ENCODE measurements at places on chromosomes 6 and 20. TPM values are rescaled to one million over a fixed set of nuclear protein-coding genes. Genes with fewer than 3 reads are reported as not detected.

The PARD6B gene
- total RNA-seq: 6.8 TPM

The SNAI1 gene
- total RNA-seq: 0.75 TPM

The PBOV1 gene
- not detected for total RNA-seq

GRCh38 chr6:16684195-16684689 is 77.0 kb downstream of the ATXN1 start:
- no peak for DNase-seq
- no peaks in the 10 kb centered on the region for H3K27me3 ChIP-seq
- peaks cover 25% of the 10 kb centered on the region for H3K36me3 ChIP-seq
- no peak overlapping the region for H3K27ac ChIP-seq
- H3K4me1 ChIP-seq: peaks cover 34% of the 10 kb centered on the region
- H3K4me3 ChIP-seq: no peak overlapping the region

- H3K4me1 ChIP-seq: peaks cover 2% of the 10 kb centered on the region
- H3K4me3 ChIP-seq: no peak overlapping the region
- no peak for DNase-seq
- H3K27me3 ChIP-seq: peaks cover 3% of the 10 kb centered on the region
- no peaks in the 10 kb centered on the region for H3K36me3 ChIP-seq
- H3K27ac ChIP-seq: no peak overlapping the region
These were observed 263.9 kb downstream of the DLL1 start for GRCh38 chr6:170026751-170027646.

DNA sequence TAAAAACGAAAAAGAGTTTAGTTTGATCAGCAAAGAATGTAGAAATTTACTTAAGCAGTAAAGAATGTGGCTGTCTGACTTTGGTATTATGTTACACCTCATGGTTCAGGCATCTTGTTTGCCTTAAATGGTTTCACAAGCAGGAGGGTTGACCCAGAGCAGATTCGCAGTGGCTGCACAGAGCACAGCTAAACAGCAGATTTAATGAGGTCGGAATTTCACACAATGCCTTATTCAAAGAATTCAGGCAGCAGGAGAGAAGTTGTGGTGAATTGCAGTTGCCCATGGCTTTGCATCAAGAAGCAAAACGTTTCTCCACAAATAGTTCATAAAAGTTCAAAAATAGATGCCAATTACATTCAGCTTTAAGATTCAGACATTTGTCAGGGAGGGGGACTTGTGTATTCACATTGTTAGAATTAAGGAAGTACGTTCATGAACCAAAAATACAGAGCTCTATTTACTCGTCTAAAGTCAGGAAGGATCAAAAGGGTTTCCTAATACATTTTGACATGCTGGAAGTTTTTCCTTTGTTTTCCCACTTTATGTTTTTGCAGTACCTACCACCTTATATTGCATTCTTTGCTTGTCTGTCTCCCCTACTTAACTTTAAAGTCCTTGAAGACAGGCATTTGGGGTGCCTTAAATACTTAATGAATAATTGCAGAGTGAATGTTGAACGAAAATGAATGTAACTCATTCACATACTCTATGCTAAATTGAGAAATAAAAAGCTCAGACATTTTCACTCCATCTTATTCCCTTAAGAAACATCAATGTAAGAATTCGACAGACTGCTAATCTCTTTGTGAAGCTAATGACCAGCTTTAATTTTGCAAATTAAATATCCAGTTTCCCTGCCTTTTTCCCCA is 1163.6 kb upstream of the CITED2 start:
- H3K27ac ChIP-seq: no peak overlapping the region
- H3K36me3 ChIP-seq: no peaks in the 10 kb centered on the region
- no peak overlapping the region for H3K4me3 ChIP-seq
- no peak for DNase-seq
- peaks cover 8% of the 10 kb centered on the region for H3K27me3 ChIP-seq

- H3K27ac ChIP-seq: no peak overlapping the region
- H3K4me1 ChIP-seq: no peaks in the 10 kb centered on the region
- H3K27me3 ChIP-seq: no peaks in the 10 kb centered on the region
- no peak for DNase-seq
- peaks cover 4% of the 10 kb centered on the region for H3K36me3 ChIP-seq
These were observed 50.2 kb downstream of the GFRA4 start for GRCh38 chr20:3612795-3613572.

GRCh38 chr6:168941036-168941435 is 312.6 kb downstream of the THBS2 start:
- DNase-seq: no peak
- no peak overlapping the region for H3K4me3 ChIP-seq
- H3K27ac ChIP-seq: no peak overlapping the region
- no peaks in the 10 kb centered on the region for H3K4me1 ChIP-seq
- H3K27me3 ChIP-seq: peaks cover 16% of the 10 kb centered on the region

GRCh38 chr6:126020305-126021050 is 34.1 kb downstream of the TRMT11 start:
- H3K27me3 ChIP-seq: no peaks in the 10 kb centered on the region
- peaks cover 23% of the 10 kb centered on the region for H3K36me3 ChIP-seq
- H3K4me1 ChIP-seq: peaks cover 5% of the 10 kb centered on the region
- H3K4me3 ChIP-seq: no peak overlapping the region

DNA sequence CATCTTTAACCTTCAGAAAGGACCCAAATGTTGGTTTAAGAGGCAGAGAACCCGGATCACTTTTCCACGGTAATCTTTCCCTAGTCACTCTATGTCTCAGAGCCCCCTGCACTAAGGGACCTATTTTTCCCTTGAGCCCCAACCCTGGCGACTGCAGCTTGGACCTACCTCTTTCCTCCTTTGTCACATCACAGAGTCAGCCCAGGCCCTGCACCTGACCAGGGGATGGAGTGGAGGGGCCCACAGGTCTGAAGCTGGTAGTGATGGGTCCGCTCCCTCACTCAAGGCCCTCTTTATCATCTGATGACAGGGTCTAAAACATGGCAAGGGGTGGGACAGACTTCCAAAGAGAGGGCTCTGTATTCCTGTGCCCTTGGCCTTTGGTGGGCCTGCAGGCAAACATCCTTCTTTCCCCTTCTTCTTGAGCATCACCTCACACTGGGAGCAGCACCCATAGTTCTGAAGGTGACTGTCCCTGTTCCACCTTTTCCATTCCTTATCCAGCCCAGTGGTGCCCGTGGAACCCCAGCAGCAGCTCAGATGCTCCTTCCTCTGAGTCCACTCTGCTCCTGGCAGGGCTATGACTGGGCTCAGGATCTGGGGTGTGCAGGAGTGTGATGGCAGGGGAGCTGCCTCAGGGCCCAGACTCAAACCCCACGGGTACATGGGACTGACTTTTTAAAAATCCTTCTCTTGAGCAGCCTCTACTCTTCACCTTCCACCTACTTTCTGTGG is 6.3 kb downstream of the RAET1L start:
- H3K36me3 ChIP-seq: no peaks in the 10 kb centered on the region
- H3K27me3 ChIP-seq: peaks cover 59% of the 10 kb centered on the region
- H3K27ac ChIP-seq: no peak overlapping the region
- peaks cover 13% of the 10 kb centered on the region for H3K4me1 ChIP-seq
- DNase-seq: no peak

The FNDC11 gene
- total RNA-seq: 0.48 TPM

The RPRD1B gene
- 39.2 TPM for total RNA-seq

- no peak for DNase-seq
- H3K4me3 ChIP-seq: no peak overlapping the region
- no peaks in the 10 kb centered on the region for H3K4me1 ChIP-seq
- H3K27me3 ChIP-seq: peaks cover 5% of the 10 kb centered on the region
These were observed 33.4 kb upstream of the PRIM2 start for GRCh38 chr6:57283911-57284455.

DNA sequence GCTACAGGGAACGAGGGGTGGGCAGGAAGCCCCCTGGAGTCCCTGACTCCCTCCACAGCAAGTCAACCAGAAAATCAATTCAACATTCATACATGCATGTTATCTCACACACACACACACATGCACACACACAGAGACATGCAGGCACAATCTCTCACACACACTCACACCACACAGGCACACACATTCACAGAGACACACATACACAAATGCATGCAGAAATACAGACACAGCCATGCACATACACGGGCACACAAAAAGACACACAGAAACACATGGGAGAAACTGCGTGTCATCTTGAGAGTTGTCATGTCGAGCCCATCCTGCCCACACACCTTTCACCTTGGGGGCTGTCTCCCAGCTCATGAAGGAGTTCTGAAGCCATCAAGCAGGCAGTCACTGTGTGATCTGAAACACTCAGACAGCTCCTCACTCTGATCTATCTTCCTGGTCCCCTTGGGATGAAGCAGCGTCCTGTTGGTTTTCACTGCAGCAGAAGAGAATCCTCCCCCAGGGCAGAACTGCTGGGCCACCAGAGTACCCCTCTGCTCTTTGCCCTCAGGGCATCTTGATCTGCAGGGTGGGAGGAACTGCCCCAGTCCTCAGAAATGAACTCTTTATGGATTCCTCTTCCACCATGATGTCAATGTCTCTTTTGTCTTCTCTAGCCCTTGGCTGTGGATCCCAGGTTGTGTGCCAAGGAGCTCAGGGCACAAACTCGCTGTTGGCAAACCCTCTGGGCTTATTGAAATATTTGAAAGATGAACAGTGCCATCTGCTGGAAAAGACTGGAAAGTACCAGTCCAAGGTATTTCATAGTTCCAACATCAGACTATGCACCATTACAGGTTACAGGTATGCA is 8.8 kb downstream of the RAET1L start:
- peaks cover 75% of the 10 kb centered on the region for H3K27me3 ChIP-seq
- H3K36me3 ChIP-seq: no peaks in the 10 kb centered on the region
- H3K4me3 ChIP-seq: no peak overlapping the region
- H3K27ac ChIP-seq: no peak overlapping the region
- peaks cover 19% of the 10 kb centered on the region for H3K4me1 ChIP-seq
- peak; percentile 46 for DNase-seq

DNA sequence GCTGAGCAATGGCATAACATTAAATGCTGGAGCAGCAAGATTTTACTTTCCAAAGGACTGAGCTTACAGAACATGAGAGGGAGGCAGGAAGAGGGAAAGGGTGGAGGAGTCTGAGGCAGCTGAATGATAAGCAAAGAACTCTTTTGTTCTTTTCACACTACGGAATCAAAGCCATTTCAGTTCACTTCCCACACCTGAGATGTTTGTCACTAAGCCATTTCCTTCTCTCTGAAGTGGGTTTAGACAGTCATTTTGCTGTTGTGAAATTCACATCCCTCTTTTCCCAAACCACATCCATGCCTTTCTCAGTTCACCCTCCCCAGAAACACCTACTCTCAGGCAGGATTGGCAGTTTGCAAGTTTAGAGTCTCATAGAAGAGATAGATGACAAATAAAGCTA is 267.9 kb downstream of the ADGRG6 start:
- H3K4me1 ChIP-seq: peaks cover 32% of the 10 kb centered on the region
- no peaks in the 10 kb centered on the region for H3K27me3 ChIP-seq
- peaks cover 8% of the 10 kb centered on the region for H3K36me3 ChIP-seq
- peak overlapping the region; percentile 17 for H3K4me3 ChIP-seq
- no peak for DNase-seq

- H3K4me1 ChIP-seq: no peaks in the 10 kb centered on the region
- H3K4me3 ChIP-seq: no peak overlapping the region
- no peak overlapping the region for H3K27ac ChIP-seq
- no peaks in the 10 kb centered on the region for H3K27me3 ChIP-seq
- DNase-seq: no peak
These were observed 432.8 kb downstream of the PKHD1 start for GRCh38 chr6:51654647-51655046.

The SUMO4 gene
- 9.3 TPM for total RNA-seq

GRCh38 chr20:37383229-37383989 is 37.5 kb downstream of the SRC start:
- H3K27ac ChIP-seq: no peak overlapping the region
- DNase-seq: no peak
- H3K36me3 ChIP-seq: no peaks in the 10 kb centered on the region
- peak overlapping the region; percentile 45 for H3K4me3 ChIP-seq
- H3K27me3 ChIP-seq: peaks cover 4% of the 10 kb centered on the region
- H3K4me1 ChIP-seq: peaks cover 4% of the 10 kb centered on the region

DNA sequence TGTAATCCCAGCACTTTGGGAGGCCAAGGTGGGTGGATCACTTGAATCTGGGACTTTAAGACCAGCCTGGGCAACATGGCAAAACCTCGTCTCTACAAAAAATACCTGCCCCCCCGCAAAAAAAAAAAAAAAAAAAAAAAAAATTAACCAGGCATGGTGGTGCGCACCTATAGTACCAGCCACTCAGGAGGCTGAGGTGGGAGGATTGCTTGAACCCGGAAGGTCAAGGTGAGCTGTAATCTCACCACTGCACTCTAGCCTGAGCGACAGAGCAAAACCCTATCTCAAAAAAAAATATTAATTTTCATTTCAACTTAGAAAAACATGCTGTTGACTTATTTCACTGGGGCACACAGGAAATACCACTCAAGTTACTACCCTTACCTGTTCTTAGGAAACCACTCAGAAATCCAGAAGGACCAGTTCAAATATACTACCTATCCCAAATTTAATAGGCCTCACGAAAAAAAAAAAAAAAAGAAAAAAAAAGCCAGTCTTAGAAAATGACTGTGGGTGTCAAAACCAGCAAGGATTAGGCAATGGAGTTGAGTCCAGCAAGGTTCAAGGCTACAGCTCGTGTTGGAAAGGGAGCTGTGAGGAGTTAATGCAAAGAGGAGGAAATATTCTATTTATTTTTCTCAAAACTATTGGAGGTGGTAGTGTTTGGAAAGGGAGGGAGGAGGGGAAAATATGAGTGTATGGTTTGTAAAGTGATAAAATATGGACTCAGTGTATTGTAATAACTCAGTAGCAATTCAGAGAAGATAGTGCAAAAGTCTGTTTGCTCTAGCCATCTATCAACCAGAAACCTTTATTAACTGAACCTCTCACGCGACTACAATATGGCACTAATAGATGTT is 33.9 kb upstream of the PIM1 start:
- H3K27ac ChIP-seq: no peak overlapping the region
- H3K27me3 ChIP-seq: no peaks in the 10 kb centered on the region
- DNase-seq: no peak
- H3K36me3 ChIP-seq: no peaks in the 10 kb centered on the region
- H3K4me3 ChIP-seq: no peak overlapping the region

The ELMO2 gene
- total RNA-seq: 66.8 TPM

The RAMACL gene
- total RNA-seq: 0.48 TPM

DNA sequence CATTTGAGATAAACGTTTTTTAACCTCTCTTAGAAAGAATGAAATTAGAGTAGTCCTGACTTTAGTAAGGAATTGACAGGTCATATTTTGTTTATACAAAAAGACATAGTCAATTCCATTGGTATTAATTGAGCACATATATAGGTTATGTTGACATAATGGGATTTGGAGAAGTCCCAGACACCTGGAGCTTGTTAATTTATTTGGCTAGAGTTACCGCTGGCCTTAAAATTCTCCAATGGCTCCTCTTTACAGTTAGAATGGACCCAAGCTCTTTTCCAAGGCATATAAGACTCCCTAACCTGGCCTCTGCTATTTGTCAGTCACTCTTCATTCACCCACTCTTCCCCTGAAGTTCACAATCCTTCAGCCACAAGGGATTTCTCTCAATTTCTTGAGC is 221.3 kb downstream of the CBLN4 start:
- no peak overlapping the region for H3K27ac ChIP-seq
- H3K4me3 ChIP-seq: no peak overlapping the region
- no peaks in the 10 kb centered on the region for H3K4me1 ChIP-seq
- no peaks in the 10 kb centered on the region for H3K27me3 ChIP-seq

GRCh38 chr6:167045828-167046580 is 46.8 kb downstream of the CEP43 start:
- no peak for DNase-seq
- no peak overlapping the region for H3K27ac ChIP-seq
- H3K36me3 ChIP-seq: peaks cover 16% of the 10 kb centered on the region
- no peaks in the 10 kb centered on the region for H3K27me3 ChIP-seq

- no peak overlapping the region for H3K4me3 ChIP-seq
- peaks cover under 1% of the 10 kb centered on the region for H3K36me3 ChIP-seq
- H3K4me1 ChIP-seq: peaks cover 6% of the 10 kb centered on the region
- no peak for DNase-seq
These were observed 36.0 kb downstream of the ANKS1A start for GRCh38 chr6:34924831-34925625.

The SNX21 gene
- total RNA-seq: 2.0 TPM

The NSFL1C gene
- 67.2 TPM for total RNA-seq
